ENCODE measurements at places on chromosomes 1 and 21.

GRCh38 chr1:53959664-53960250, 13.6 kb downstream of the LRRC42 start:
- no peak for DNase-seq

DNA sequence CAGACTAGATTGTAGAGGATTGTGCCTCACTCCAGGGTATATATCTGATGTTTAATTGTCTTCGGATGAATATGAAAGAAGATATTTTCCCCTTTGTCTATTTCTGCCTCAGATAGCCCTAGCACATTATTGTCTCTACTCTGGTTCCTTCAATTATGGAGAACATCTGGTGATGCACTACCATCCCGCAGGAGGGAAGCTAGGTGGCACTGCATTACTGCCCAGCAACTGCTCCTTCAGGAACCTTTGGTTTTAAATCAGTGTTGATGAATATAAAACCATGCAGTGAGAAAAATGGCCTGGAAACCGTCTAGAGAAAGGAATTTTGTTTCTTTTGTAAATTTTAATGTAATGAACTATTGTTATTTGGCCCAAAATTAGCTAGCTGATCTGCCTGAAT, 68.5 kb downstream of the GPR88 start:
- DNase-seq, result no peak

GRCh38 chr1:81921851-81922462, 121.2 kb downstream of the ADGRL2 start:
- DNase-seq, result no peak

GRCh38 chr1:225253784-225254183, 174.1 kb downstream of the LBR start:
- no peak for DNase-seq

GRCh38 chr1:231512147-231512698, 16.2 kb upstream of the TSNAX start:
- DNase-seq, result no peak
